ENCODE measurements at places on chromosomes 5 and 9.

- DNase-seq, result no peak
Measured at GRCh38 chr5:173750538-173751265, 134.3 kb upstream of the BOD1 start.

GRCh38 chr9:33950371-33950770, 98.3 kb downstream of the UBAP2 start:
- no peak for DNase-seq

- DNase-seq, result no peak
Measured at GRCh38 chr5:9174446-9174845, 371.4 kb downstream of the SEMA5A start.

- no peak for DNase-seq
Measured at GRCh38 chr9:8705861-8706260, 906.3 kb upstream of the DMAC1 start.

DNA sequence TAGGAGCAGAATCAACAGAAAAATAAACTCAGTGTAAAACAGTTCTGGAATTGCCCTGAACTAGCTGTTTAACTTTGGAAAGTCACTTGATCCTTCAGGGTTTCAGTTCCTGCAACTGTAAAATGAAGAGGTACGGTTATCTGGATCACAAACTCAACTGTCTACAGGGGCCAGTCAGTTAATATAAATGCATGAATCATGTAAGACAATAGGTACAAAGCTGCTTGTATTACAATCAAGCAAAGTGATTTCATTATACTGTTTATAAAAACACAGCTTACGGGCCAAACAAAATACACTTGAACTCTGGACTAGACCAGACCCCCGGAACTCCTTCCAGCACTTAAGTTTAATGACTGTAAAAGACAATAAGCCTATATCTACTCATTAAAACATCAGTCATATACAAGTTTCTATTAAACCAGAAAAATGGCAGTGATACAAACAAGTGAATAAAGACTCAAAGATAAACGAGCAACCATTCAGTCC, 73.0 kb downstream of the MRPS27 start:
- DNase-seq, result no peak

GRCh38 chr9:95820074-95820473, 55.4 kb upstream of the ERCC6L2 start:
- no peak for DNase-seq

- DNase-seq, result no peak
Measured at GRCh38 chr5:108760512-108760911, 12.8 kb downstream of the FER start.

DNA sequence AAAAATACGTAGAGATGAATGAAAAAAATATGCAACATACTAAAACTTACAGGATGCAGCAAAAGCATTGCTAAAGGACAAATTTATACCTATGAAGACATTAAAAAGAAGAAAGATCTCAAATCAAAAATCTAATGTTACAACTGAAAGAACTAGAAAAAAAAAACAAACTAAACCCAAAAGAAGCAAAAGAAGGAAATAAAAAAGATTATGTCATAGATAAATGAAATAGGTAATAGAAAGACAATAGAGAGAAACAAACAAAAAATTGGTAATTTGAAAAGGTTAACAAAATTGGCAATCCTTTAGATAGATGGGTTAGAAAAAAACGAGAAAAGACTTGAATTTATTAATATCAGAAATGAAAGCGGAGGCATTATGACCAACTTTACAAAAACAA, 1000.2 kb downstream of the TLE4 start:
- no peak for DNase-seq

- no peak for DNase-seq
Measured at GRCh38 chr9:13378154-13378553, 98.7 kb upstream of the MPDZ start.

GRCh38 chr9:110334183-110334582, 3.5 kb downstream of the TXNDC8 start:
- no peak for DNase-seq

GRCh38 chr5:127596501-127596900, 52.4 kb upstream of the CTXN3 start:
- no peak for DNase-seq

- peak; percentile 65 for DNase-seq
Measured at GRCh38 chr9:36873247-36873875, 160.7 kb downstream of the PAX5 start.

GRCh38 chr9:4491626-4491975, 1.3 kb downstream of the SLC1A1 start:
- DNase-seq, result no peak

DNA sequence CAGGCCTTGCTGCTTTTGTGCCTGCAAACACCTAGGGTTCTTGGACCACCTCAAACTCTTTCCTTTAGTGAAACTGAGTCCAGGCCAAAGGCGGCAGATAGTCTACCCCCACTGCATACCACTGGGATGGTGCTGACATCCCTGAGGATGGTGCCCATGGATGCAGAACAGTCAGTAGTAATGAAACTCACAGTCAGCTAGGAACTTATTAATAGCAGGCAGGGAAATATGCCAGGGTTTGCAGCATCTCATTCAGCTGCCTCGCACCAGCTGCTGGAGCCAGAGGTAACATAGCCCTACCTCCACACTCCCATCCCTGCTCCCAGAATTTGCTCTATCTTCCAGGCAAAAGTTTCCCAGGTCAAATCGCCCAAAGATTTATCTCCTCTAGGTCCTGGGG, 189.1 kb downstream of the SREK1 start:
- no peak for DNase-seq

DNA sequence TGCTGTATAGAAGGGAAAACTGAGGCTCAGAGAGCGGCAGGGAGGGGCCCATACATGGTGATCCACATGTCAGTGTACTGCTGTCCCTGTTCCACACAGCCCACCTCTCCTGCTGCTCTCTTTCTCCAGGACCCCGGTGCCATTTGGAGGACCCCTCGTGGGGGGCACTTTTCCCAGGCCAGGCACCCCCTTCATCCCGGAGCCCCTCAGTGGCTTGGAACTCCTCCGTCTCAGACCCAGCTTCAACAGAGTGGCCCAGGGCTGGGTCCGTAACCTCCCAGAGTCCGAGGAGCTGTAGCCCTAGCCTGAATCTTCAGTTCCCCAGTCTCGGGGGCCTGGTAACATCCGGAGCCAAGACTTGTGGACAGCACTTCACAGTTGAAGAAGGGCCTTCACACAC, 15.5 kb downstream of the MYOZ3 start:
- DNase-seq, result no peak

DNA sequence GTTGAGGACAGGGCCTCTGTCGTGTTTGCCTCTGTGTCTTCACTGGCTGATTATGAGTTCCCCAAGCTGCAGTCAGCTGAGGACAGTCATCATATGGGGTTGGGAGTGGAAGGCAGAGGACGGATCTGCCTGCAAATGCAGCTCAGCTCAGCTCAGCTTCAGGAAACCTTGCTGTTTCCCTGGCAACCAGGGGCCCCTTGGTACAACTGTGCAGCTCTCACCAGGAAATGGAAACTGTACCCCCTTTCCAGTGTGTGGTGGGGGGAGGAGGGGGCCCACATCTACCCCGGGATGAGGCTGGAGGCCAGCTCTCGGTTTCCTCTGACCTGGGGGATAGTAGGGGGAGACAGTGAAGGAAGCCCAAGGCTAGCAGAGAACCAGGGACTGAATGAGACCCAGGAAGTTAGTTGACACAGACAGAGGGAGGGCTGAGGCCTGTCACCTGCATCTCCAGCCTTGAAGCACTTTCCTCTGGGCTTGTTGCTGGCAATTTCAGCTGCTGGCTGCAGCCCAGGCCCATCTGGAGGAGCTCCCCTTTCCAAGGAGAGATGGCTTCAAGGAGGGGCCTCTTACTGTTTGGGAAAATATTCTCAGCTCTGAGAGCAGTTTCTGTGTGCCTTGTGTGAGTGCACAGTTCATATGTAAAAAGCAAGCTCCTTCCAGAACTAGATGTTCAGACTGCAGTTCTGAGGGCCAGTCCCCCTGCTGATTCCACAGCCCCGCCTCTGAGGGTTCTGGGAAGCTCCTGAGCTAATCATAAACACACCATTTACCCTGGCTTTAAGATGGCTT, 6.9 kb downstream of the ANXA6 start:
- DNase-seq, result no peak
